ENCODE measurements at places on chromosomes 12 and 14.

DNA sequence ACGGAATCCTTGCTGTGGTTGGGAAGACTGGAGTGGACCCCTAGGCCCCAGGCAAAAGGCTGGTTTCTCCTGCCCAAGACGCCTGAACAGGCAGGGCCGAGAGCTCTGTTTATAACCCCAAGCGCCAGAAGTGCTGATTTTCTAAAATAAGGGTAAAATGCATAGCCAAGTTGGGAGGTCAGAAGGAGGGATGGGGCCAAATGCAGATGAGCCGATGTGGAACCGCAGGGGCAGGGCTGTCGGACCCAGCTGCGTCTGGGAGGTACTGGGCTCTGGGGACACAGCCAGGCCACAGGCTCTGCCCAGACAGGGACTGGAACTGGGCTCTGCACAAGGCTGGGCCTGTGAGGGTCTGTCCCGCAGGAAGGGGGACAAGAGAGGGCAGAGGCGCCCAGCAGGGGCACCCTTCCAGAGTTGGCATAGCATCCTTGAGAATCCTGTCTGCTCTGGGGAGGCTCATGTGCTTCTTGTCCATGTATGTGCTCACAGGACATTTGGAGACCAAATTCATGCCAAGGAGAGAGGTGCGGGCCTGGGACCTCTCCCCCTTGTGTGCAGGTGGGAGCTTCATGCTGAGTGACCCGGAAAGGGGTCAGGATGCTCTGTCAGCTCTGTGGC, 49.1 kb downstream of the JAG2 start:
- DNase-seq: no peak

DNA sequence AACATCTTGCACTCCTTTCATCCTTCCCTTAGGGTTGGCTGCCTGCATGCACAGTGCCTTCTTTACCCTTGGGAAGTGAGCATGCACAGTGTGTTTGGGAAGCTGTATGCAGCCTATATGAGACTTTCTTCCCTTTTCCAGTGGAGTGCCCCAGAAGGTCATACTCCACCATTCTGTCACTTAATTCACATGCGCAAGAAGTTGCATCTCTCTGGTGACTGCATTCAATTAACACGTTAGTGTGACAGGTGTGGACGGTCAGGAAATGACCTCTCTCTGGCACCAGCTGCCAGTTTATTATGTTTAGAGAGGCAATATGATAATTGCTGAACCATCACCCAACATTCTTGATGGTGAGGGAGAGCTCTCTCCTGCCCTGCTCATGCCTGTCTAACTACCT, 770.0 kb downstream of the FLRT2 start:
- DNase-seq: no peak

DNA sequence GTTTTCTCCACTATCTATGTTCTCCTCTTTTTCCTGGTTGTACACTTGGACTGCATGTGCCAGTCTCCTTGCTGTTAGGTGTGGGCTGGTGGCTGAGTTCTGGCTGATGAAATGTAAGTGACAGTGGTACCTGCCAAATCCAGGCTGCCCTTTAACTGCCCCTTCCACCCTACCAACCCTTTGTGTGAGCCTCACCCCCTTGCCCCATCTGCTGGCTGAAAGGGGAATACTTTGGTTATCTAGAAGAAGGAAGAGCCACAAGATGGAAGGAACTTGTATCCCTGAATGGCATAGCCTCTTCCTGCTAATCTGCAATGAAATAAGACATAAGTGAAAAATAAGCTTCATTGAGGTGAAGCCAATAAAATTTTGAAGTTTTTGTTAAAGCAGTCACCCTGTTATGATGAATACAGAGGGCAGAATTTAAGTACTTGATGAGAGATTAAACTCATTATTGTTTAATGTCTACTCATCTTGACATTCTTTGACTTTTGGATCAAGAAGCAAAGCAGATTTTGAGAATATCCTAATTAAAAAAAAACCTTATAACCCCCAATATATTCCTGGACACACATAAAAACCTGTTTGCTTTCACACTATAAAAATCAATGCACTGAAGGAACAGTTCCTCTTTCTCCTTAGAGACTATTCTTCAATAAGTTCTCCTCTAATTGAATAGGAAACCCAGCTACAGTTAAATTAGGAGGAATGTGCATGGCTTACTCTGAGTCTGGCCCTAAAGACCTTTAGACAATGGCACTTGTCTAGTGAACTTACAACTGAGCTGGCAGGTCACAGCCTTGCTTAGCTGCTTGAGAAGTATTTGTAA, 262.6 kb upstream of the BTG1 start:
- no peak for DNase-seq

- DNase-seq: no peak
Observed at GRCh38 chr14:79016828-79017505, 846.8 kb downstream of the NRXN3 start.

DNA sequence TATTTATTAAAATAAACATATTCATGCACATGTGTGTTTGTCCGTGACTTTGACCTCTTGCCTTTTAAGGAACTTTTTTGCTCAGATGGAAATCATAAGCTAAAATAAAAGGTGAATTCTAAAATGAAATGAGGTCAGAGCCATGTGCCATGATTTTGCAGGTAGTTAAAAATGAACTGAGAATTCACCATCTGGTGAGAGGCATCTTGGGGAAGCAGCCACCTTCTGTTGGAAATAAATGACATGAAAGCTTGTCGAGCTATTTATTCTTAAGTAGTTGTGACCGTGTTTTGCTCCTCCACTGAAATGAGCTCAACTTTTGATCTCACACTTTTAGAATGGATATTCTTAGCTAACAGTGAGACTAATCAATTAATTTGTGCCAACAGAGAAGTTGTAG, 56.8 kb upstream of the CNOT2 start:
- DNase-seq: no peak

- DNase-seq: no peak
Observed at GRCh38 chr12:92413286-92413685, 267.6 kb upstream of the BTG1 start.

- peak; percentile 11 for DNase-seq
Observed at GRCh38 chr14:100025111-100025510, 40.1 kb upstream of the EVL start.

GRCh38 chr12:117036046-117036445, 63.2 kb downstream of the TESC start:
- no peak for DNase-seq

DNA sequence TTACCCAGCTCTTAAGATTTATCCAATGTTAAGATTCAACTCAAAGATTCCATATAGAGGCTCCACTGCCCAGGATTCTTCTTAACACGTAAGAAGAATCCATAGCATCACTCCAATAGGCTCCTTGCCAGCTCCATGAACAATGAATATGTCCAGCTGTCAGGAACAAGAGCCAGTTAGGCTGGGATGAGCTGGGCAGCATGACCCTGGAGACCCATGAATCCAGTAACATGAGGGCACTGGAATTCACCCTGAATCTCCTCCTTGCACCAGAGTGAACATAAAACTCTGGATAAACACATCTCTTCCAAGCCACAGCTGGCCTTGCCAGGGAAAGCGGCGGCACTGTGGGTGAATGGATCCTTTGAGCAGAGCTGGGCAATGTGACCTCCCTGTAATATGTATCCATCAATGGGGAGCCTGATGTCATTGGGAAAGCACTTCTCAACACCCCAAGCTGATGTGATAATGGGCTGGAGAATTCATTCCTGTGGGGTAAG, 24.4 kb upstream of the TC2N start:
- DNase-seq: no peak

DNA sequence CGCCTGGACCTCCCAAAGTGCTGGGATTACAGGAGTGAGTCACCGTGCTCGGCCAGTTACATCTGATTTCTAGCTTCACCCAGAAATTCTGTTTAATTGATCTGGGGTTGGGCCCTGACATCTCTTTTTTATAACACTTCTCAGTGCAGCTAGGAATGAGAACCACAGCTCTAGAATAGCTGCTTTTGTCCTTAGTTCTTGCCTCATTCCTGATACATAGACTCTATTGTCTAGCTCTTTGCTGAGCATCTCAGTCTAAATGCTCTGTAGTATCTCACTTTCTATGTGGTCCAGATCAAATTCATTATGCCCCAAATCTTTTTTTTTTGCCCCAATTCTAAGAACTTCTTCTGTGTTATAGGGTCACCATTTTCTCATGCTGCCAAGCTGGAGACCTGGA, 29.9 kb upstream of the FUT8 start:
- no peak for DNase-seq

- no peak for DNase-seq
Observed at GRCh38 chr12:48933664-48934311, 8.5 kb upstream of the FKBP11 start.

- no peak for DNase-seq
Observed at GRCh38 chr14:20438664-20439063, 2.7 kb upstream of the KLHL33 start.

DNA sequence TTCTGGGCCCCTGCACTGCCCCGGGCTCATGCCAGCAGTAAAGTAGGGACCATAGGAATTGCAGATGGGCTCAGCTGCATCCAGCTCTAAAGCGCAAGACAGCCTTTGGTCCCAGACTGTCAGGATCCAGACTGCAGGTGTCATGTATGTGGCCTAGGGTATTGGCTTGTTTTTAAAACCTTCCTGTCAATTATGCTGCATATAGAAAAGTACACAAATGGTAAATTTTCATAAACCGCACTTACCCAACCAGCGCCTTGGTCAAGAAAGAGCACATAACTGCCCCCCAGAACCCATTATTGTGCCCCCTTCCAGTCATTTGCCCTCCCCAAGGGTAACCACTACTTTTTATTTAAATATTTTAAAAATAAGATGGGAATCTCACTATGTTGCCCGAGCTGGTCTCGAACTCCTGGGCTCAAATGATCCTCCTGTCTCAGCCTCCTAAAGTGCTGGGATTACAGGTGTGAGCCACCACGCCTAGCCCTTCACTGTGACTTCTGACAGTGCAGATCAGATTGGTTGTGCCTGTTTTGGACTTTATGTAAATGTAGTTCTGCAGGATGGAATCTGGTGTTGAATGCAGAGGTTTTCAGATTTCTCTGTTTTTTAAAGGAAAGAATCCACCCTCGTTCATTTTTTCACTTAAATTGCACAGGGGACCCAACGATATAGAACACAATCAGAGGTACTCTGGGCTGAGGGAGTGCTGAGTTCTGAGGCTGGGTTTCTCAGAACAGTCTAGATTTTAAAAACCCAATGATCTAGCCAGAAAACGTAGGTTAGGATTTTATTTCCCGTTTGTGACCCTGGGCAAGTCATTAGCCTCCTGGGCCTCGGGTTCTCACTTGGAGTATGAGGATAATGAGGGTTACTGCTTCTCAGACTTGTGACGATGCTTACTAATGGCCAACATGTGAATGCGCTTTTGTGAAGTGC, 6.7 kb downstream of the NR4A1 start:
- DNase-seq: no peak

DNA sequence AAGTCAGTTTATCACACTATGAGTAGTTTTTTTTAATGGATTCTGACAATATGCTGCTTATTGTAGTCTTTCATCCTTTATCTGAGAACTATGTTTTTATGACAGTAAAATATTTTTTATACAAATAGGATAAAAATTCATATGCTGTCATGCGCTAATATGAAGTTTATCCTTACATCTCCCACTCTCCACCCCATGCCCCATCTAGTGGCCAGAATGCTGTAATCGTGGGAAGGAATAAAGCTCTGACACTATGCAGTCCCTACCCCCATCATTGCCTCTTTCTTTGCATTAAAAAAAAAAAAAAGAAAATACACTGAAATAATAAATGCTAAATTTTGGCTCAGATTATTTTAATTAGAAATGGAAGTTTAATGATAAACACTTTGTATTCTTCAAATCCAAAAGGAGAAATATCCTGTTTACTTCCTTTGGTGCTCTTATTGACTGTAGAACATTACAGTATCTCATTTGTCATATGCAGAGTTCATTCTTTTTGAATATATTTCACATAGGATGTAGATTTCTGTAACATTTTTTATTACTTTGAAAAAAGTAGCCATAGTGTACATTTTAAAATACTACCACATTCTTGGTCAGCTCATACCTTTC, 145.9 kb upstream of the SLCO1C1 start:
- no peak for DNase-seq

- peak; percentile 57 for DNase-seq
Observed at GRCh38 chr14:51283402-51284085, 43.5 kb downstream of the TMX1 start.

- no peak for DNase-seq
Observed at GRCh38 chr14:21476523-21476924, 235 bp downstream of the RAB2B start.

DNA sequence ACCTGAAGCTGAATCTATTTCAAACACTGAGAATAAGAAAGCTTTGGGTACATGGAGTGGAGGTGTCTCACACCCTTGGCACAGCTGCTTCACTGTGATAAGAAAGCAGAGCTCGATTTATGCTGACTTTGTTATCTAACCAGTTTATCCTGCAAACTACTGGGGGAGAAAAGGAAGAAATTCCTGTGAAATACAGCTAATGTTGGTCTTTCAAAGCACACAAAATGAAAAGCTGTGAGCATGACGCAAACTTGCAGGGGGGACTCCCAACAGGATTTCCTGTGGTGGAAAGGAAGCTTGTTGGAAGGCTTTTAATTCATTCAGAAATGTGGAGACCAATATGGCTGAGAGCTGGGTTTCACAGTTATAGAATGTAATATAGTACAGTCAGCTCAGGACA, 53.4 kb downstream of the SRGAP1 start:
- DNase-seq: no peak

DNA sequence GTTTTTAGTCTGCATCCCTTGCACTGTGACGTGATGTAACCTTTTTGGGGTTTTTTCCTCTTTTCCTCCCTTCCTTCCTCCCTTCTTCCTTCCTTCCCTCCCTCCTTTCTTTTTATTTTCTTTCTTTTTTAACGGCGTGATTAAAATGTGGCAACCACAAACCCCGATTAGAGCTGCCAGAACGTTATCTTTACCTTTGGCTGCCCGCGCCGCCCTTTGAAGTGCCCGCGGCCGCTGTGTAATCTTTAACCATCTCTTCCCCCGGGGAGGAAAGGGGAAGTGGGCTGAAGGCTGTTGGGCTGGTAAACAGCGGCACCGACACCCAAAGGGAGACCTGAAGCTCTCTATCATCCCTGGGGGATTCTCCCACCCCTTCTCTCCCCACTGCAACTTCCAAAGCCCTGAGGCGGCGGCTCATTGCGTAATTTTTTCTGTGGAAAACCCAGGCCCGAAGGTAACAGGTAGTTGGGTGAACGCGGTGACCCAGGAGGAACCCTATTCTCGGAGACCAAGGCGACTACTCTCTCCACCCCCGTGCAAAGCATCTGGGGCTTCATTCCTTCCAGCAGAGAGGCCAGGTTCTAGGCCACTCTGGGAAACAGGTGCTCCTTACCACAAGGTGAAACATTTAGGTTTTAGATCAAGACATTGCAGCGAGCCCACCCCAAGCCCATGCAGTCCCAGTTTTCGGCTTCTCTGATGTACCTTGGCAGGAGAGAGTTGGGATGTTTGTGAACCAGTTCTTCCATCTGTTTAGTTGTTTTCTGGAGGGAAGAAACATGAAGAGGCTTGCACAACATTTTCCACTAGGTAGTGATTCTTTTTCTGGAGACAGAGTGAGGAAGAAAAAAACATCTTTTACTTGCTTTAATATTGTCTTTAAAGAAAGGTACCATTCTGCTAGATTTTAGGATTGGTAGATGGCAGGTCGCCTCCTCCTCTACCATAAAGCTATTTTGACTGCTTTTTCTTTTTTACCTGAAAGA, 1.5 kb downstream of the LGR5 start:
- DNase-seq: no peak

- DNase-seq: no peak
Observed at GRCh38 chr14:42626986-42627385, 1020.3 kb downstream of the LRFN5 start.

Data from hematopoietic multipotent progenitor cell treated with erythropoietin and hydrocortisone succinate and interleukin-3 and kit ligand, for 15 days (in vitro differentiated cells).